ENCODE measurements at places on chromosomes 6 and 20.

DNA sequence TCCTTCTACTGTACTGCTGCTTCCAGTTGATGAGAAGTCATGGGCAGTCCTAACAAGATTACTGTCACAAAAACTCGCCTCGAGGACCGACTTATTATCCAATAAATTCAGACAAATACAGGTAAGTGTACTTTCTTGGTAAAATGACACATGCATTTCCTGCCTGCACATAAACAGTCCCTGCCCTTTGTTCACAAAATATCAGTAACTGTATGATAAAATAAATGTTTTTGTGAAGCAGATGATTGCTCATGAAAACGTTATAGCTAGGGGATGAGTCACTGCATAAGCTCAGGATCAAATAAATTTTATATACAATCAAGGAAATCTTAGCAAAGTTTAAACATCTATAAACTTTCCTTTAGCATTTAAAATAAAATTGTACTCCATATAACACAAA lies 164.5 kb upstream of the RIPOR2 start:
- no peak for DNase-seq

DNA sequence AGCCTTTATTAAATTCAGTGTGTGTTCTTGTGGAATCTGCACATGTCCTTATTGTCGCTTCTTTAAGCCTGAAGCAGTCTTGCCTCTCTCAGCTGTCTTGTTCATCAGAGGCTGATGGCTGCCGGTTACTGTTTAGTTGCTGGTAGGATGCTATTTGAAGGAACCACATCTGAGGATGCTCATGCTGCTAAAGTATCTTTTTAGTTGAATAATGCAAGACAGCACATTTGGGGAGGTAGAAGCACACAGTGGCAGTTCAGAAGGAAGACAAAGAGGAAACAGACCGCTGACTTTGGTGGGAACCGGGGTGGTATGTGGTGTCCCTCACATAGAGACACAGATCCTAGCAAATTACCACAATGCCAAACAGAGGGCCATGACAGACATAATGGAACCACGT lies 144.2 kb upstream of the HDDC2 start:
- no peak for DNase-seq

- no peak for DNase-seq
Measured at GRCh38 chr6:153126218-153126617, 4.9 kb downstream of the RGS17 start.

DNA sequence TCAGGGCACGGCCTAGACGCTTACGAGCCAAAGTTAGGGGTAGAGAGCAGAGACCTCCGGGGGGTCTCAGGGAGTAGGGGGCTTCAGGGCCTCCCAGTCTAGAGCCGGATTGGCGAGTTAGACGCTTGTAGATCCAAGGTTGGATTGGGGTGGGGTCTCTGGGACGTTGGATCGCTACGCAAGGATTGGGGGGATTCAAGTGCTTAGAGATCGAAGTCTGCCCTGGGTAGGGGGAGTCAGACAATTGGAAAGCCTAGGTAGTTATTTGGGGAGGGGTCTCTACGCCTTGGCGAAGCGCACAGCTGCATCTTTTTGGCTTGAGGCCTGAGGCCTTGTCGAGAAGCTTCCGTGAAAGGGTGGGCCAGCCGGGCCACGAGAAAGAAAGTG lies 469 bp downstream of the STX16 start:
- DNase-seq: no peak

DNA sequence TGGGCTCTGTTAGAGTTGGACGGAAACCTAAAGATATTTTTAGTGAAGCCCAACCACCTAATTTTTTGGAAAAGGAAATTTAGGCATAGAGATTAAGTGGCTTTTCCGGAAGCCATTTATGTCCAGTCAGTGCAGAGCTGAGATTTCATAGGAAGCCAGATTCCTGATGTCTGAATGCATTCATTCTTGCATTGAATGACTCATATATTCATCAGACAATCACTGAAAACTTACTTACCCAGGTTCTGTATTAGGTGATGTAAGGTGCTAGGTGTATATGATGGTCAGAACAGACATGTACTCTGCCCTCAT lies 4.1 kb downstream of the SH3BGRL2 start:
- no peak for DNase-seq

DNA sequence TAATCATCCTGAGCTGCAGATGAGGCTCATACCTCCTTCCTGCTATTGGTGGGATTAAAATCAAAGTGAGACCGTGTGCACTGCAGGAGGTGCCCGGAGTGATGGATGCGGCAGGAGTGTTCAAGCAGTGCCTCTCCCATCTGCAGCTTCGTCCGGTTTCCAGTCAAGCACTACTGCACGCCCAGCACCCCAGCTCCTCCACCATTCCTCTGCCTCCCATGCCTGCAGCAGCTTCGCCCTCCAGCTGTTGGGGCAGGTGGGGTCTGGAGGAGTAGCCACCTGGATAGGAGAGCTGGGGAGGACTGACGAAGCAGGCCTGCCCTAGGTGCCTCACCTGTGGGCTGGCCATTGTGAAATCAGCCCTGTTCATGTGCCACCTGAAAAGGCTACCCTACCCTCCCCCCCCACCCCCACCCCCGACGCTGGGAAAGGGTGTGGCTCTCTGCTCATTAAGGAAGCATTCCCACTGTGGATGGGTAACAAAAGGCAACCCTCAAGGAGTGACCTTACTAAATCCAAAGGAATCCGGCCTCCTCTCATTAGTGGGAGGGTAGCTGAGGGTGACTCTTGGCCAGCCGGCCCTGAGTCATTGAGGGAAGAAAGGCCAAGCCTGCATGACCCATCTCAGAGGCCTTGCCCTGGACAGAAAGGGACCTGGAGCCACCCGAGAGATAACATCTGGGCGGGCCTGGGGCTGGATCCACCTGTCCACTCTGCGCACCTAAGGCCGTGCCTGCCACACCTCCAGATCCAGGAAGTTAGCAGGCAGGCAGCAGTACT lies 115.9 kb upstream of the ARMC2 start:
- DNase-seq: no peak

DNA sequence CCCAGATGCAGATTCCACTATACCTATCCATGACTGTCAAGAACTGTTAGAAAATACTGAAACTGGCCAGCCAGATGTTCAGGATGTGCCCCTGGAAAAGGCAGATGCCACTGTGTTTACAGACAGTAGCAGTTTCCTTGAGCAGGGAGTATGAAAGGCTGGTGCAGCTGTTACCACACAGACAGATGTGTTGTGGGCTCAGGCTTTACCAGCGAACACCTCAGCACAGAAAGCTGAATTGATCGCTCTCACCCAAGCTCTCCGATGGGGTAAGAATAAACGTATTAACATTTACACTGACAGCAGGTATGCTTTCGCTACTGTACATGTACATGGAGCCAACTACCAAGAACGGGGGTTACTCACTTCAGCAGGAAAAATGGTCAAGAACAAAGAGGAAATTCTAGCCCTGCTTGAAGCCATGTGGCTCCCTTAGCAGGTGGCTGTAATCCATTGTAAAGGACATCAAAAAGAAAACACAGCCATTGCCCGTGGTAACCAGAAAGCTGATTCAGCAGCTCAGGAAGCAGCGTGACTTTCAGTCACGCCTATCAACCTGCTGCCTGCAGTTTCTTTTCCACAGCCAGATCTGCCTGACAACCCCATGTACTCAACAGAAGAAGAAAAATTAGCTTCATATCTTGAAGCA lies 459.7 kb upstream of the HTR1E start:
- DNase-seq: no peak

DNA sequence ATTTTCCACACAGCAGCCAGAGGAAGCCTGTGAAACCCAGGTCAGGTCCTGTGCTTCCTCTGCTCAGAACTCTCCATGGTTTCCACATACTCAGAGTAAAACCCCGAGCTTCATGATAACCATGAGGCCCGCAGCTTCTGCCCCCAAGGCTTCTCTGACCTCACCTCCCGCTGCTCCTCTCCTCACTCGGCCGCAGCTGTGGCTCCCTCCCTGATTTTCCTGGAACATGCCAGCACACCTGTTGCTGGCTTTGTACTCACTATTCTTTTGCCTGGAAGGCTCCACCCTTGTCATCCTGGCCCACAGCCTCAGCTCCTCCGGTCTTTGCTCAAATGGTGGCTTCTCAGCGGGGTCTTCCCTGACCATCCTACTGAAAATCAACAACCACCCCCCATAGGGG lies 341.7 kb downstream of the PREX1 start:
- no peak for DNase-seq

GRCh38 chr6:118974790-118975189 lies 39.8 kb upstream of the MCM9 start:
- DNase-seq: no peak

GRCh38 chr6:143734641-143735063 lies 56.9 kb downstream of the PHACTR2 start:
- DNase-seq: no peak
